ENCODE measurements at places on chromosomes 1 and 21. TPM values are rescaled to one million over a fixed set of nuclear protein-coding genes. Genes with fewer than 3 reads are reported as not detected.

DNA sequence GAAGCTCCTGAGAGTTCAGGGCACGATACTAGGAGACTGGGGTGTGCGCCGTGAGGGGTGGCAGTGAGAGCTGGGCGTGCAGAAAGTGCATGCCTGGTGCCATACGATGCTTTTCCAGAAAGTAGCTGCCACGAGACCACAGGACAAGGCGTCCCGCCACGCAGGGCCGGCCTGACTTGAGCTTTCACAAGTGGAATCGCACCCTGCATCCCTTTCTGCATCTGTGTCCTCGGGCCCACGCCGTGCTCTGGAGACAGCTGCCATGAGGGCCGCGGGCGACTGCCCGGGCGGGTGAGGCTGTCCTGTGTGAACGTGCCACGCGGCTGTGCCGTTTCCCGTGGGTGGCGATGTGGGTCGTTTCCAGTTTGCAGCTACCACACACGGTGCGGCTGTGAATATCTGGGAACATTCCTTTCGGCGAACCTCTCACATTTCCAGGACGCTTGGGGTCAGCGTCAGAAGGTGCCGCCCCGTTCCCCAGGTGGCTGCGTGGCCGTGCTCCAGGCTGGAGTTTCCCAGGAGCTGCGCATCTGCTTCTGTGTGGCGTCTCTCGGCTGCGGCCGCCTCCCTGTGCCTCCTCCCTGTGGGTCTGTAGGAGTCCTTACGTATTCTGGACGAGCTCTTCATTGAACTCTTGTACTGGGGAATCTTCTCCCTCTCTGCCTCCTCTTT is 1.0 kb upstream of the PERM1 start:
- no peak for DNase-seq

- no peak for DNase-seq
These were observed 17.7 kb downstream of the CMPK1 start for GRCh38 chr1:47351305-47351704.

Gene AMY1C
- total RNA-seq: not detected

GRCh38 chr1:3316340-3316943 is 138.0 kb upstream of the ARHGEF16 start:
- no peak for DNase-seq

DNA sequence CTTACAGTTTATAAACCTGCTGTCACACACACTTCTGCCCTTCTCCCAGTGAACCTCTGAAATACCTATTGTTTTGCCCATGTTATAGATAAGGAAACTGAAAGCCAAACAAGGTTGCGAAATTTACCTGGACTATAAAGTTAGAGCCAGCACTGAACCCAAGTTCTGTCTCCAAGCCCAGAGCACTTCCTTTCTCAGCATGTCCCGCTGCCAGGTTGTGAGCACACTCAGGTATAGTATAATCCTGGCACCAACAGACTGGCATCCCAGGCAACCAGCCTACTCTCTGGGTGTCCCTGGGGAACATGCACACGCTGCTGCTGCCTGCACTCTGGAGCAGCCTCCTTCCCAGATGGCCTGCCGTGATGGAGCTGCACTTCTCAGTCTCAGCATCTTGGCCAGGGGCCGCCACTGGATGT is 45.1 kb downstream of the PGBD5 start:
- DNase-seq: no peak

- no peak for DNase-seq
These were observed 36.8 kb downstream of the UBE2U start for GRCh38 chr1:64240206-64240605.

All from esophagus muscularis mucosa (tissue), 4 donors.